ENCODE measurements at places on chromosomes 2 and 18.

- DNase-seq, result peak; percentile 45
Observed at GRCh38 chr2:46650556-46651001, 171.2 kb downstream of the TMEM247 start.

GRCh38 chr18:60506682-60507081 is 134.1 kb upstream of the MC4R start:
- DNase-seq, result no peak

DNA sequence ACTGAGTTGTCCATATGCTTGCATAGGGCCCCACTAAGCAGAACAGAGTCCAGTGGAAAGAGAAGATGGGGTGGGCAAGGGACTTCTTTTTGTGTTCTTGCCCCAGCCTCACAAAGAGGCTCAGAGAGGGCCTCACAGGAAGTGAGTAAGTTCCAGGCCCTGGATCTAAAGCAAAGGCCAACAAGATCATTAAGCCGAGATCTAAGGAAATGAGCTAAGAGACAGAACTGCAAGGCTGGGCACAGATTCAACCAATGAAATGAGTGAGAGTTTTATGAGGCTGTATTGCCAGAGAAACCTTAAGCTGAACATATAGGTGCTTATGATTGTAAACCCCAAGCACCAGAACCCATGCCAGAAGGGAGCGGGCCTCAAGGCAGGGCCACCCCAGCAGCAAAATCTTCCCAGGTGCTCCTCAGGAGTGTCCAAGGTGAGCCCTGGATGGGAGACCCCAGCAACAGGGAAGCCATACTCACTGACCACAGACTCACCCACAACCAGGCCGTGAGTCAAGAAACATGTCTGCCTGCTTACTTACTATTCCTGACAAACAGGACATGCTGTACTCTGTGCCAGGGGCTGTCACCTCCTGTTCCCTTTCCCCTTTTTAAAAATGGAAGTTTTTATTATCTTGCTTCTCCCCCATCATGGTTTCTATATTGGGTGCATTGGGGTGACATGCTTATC is 40.2 kb downstream of the SLC14A1 start:
- DNase-seq, result no peak

DNA sequence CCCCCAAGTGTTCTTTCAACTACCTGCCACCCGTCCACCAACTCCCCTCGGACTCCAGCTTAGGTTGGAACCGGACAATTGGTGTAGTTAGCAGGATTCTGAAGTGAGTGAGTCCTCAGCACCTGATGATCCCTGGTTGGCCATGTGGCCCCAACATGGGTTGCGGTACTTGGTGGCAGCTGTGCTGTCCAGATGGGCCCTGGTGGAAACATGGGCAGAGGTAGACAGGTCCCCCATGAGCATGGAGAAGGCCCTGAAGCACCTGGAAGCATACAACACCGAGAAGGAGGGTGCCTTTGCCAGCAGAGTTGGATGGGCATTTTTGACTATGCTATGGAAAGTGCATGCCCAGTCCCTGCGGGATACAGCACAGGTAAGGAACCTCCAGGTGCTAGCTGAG is 11.0 kb upstream of the C2orf42 start:
- DNase-seq, result no peak

DNA sequence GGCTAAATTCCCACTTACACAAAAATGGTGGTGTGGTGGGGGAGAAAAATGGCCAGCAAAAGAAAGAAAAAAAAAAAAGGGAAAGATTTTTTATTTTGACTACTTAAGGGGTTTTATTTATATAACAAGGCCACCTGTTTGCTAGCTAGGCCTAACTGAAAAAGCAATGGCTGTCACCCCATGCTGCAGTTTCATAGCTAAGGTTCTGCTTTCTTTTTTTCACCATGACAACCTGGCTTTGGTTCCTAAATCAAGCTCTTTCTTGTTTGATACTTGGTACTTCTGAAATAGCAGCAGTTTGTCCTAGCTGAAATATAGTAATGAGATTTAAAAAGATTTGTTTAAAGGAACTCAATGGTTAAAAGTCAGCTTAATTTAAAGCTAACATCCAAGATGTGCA is 433.2 kb upstream of the MEX3C start:
- DNase-seq, result no peak

GRCh38 chr18:58609536-58609993 is 19.3 kb downstream of the ALPK2 start:
- DNase-seq, result no peak

- DNase-seq, result no peak
Observed at GRCh38 chr18:57768537-57769326, 34.4 kb downstream of the ATP8B1 start.

GRCh38 chr2:27428213-27428977 is at the start of gene NRBP1:
Gene NRBP1, plus strand, starts transcription at chr2:27428631. Its CDS starts 4,643 bp downstream, at chr2:27433274.
- DNase-seq, result peak; percentile 86

DNA sequence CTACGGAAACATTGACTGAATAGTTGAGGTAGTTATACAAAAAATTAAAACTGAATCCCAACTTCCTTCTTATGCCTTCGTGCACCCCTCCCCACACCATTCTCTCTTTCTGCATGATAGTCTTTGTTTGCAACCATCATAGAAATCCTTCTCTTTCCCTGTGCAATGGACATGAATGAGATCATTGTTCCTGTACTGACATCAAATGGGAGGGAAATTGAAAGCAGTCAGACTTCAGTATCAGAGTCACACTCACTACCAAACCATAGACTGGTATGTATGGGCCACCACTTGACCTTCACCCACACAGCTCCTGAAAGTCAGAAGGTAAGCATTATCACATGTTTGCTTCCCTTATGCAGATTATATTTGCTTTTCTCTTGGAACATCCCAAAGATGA is 782.8 kb downstream of the BCL11A start:
- no peak for DNase-seq

DNA sequence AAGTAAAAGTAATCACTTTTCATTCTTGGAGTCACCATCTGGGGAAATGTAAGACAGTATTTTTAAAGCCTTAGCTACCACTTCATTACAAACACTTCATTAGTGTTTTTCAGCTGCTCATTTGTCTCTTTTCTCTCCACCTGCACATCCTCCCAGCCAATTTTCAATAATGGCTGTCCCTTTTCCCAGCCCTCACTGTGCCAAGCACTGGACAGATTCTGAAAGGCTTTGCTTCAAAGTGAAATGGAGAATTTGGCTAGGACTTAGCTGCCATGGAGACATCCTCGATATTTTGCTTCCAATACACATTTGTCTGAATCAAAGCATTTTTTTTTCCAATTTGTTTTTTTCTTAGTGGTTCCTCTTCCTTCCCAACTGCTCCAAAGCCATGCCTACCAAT is 272.4 kb upstream of the NRXN1 start:
- DNase-seq, result no peak

GRCh38 chr2:763766-764525 is 86.7 kb upstream of the TMEM18 start:
- no peak for DNase-seq

DNA sequence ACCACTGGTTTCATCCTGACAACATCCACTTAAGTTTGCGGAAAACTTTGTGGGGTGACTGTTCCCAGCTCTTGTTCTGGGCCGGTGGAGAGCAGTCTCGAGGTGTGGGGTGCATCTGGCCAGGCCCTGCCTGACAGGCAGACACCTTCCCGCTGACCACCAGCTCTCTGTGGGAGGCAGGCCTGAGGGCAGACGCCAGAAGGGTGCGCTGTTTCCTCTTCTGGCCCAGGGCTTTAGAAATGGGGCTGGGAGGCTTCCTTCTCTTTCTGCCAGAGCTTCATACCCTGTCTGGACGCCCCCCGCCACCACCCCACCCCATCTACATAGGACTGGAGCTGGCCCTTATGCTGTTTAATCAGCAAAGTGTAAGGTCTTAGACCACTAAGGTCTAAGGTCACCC is 263.8 kb downstream of the LOXHD1 start:
- no peak for DNase-seq

DNA sequence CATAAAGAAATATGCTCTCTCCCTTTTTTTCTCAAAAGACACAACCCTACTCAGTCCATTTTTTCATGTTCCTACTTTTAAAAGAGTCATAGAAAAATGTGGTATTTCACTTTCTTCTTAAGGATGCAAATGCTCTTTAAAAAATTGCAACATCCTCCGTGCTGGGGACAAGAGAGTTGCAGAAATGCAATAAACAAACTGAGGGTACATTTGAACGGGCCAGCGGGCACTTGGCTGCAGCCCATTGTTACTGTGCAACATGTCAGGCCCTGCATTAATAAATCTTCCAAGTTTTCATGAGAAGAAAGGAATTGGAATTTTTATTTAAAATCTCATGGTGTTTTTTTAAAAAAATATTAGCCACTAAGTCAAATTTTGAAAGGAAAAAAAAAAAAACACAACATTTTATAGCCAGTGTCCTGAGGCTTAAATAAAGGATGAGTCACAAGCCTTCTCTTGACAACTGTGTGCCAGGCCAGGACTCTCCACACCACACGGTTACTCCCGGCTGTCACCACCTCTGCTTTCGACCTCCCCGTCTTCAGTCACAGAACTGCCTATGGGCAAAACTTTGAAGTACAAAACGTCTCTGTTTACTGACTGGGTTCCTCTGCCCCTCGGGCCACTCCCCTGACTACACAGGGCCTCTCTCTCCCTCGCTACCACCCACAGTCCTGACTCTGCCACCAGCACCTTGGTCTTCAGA is 57.5 kb upstream of the MFF start:
- DNase-seq, result no peak

DNA sequence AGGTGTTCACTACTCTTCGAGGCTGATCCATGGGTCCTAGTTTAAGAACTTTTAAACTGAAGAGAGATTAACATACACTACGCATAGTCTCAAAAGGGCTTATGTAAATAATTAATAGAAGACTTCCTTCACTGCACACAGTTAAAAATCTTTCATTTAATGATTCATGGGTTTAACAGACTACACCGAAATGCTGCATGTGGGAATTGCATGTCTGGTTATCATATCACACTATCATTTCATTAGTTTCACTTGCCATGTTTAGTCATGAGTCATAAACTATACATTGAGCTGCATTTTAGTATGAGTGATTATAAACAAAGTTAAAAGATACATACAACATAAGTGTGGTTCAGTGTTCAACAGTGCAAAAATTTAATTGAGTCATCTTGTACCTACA is 31.2 kb downstream of the GLS start:
- no peak for DNase-seq

GRCh38 chr2:189096769-189097447 is 82.7 kb downstream of the COL5A2 start:
- DNase-seq, result no peak

- no peak for DNase-seq
Observed at GRCh38 chr2:99183025-99183424, 2.0 kb downstream of the MRPL30 start.

GRCh38 chr18:4106407-4107033 is 348.6 kb downstream of the DLGAP1 start:
- peak; percentile 2 for DNase-seq

- DNase-seq, result no peak
Observed at GRCh38 chr2:172329774-172330671, 97.4 kb upstream of the ITGA6 start.

DNA sequence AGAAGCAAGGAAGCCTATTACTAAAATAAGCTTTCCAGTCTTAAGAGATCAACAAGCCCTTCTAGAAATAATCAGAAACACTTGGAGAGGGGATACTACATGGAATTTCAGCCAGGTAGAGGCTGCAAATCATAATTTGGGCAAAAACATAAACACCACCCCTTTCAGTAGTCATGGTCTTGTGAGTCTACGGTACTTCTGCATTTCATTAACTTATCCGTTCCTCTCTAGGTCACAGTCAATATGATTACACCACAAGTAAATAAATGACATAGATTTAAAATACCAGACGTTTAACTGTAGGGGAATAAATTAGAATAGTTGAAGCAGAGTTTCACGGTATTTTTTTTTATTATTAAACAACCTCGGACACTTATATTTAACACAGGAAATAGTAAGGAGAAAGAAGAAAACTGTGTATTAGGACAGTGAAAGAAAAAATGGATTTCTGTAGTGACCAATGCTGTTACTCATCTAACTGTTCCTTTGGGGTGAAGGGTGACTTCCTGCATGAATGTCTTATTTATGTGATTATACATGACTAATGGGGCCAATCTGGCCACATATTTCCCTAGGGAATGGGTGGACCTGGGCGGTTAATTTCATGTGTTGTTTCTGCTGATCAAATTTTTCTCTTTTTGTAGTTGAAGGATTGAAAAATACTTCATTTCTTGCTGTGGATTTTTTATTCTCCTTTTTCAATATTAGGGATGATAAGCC is 456.6 kb upstream of the UBE2E3 start:
- DNase-seq, result no peak

GRCh38 chr2:239498981-239499634 is 98.3 kb upstream of the HDAC4 start:
- DNase-seq, result no peak

GRCh38 chr18:45202061-45202460 is 413.2 kb upstream of the SLC14A2 start:
- DNase-seq, result no peak

- no peak for DNase-seq
Observed at GRCh38 chr2:218645126-218645525, 14.3 kb downstream of the ZNF142 start.

DNA sequence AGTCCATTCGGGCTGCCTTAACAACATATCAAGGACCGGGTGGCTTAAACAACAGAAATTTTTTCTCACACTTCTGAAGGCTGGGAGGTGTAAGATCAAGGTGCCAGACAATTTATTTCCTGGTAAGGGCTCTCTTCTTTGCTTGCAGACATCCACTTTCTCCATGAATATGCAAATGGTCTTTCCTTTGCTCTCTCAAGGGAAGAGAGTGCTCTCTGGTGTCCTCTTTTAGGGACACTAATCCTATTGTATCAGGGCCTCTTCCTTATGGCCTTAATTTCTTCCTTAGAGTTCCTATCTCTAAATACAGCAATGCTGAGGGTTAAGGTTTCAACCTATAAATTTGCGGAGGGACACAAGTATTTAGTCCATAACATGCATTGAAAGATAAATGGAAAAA is 770.8 kb downstream of the DSC3 start:
- DNase-seq, result no peak

- DNase-seq, result no peak
Observed at GRCh38 chr18:74573053-74573452, 24.6 kb upstream of the ZNF407 start.

- no peak for DNase-seq
Observed at GRCh38 chr2:68537809-68538208, 70.4 kb downstream of the APLF start.

- no peak for DNase-seq
Observed at GRCh38 chr2:205017381-205017780, 472.1 kb downstream of the PARD3B start.

DNA sequence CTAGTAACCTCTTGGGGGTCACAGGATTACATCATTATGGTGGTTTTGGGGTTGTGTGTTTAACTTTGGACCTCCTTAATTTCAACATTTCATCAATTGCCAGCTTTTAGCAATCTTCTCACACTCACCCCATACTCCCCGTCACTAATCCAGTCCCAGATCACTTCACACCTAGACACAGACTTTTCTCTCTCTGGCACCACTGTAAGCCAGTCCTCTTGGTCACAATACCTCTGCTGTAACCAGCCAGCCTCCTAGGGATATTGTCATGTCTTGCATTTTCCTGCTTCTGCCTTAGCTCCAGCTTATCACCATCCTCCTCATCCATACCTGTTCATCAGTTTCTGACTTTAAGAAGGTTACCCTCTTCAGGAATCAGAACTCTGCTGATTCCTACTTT is 1.6 kb upstream of the STK17B start:
- DNase-seq, result no peak

DNA sequence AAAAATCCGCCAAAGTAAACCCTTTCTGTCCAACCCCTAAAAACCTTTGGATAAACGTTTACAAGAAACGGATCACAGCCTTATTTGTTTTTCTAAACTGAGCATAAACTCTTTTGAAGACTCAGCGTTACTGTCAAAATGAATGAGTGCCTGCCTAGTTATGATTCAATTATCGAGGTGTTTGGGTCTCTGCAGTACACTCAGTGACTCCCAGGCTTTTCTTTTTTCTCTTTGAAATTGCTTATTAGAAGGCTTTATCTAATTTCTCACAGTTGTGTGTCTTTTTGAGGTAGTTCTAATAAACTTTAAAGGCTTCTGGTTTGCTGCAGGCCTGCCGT is 663 bp downstream of the RHBDD1 start:
- no peak for DNase-seq

All from activated T-helper 1 cell treated with anti-CD3 and anti-CD28 coated beads, Interleukin-2, amount 50 U/mL, for 16 hours (primary cell).